ENCODE measurements at places on chromosomes 3 and 15.

GRCh38 chr3:18703798-18704197 is 278.7 kb upstream of the SATB1 start:
- no peak for ATAC-seq

GRCh38 chr3:152811974-152812760 is 22.8 kb upstream of the P2RY1 start:
- no peak for ATAC-seq

- no peak for ATAC-seq
Observed at GRCh38 chr15:91630090-91630489, 223.4 kb upstream of the SLCO3A1 start.

GRCh38 chr15:74655424-74655823 is 39.8 kb downstream of the CLK3 start:
- ATAC-seq, result no peak

DNA sequence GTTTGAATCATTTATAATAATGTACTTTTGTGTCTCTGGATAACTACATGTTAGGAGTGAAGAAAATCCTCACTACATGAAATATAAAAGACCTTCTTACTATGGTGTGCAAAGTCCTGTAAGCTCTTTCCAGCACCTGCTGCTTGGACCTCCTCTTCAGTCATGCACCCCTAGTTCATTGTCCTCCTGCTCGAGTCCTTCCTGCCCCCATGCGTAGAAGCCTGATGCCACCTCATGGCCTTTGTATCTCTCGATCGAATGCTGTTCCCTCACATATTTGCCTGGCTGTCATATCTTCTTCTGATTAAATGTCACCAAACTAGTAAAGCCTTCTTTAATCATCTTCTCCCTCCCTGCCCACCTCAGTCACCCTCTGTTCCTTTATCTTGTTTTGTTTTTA is 49.9 kb upstream of the SUCLG2 start:
- ATAC-seq, result no peak

GRCh38 chr15:69265347-69265955 is 33.3 kb upstream of the PAQR5 start:
- no peak for ATAC-seq

GRCh38 chr3:73403444-73403843 is 221.3 kb downstream of the PDZRN3 start:
- no peak for ATAC-seq

DNA sequence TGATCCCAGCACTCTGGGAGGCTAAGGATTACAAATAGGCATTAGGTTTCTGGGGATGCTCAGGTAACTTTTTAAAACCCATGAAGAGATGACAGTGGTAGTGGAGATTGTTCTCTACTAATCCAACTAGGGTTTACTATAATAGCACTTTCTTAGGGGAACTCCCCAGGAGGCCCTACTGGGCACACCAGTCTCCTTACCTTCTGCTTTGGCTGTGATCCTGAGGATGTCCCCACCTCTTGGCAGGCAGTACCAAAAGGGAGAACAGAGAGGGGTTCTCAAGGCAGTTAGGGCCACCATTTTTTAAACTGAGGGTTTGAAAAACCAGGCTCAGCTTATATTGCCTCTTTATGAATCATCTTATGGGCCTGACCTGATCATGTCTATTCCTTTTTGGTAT is 15.0 kb upstream of the FBXL22 start:
- no peak for ATAC-seq

DNA sequence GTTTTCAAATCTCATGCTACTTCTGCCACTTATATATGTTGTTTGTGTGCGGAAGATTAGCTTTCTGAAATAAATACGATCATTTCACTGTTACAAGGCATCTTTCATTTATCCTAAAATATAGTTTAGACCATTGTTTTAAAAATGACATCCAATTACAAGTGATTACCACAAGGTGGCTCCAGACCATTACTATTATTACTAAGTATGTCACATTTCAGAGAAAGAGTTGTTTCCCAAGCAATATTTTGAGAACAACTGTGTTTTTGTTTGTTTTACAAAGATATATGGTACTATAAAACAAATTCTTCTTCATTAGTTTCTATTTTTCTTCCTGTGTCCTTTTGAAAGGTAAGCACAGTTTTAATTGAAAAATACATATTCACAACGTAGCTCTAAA is 136.0 kb upstream of the RAP2B start:
- ATAC-seq, result no peak

DNA sequence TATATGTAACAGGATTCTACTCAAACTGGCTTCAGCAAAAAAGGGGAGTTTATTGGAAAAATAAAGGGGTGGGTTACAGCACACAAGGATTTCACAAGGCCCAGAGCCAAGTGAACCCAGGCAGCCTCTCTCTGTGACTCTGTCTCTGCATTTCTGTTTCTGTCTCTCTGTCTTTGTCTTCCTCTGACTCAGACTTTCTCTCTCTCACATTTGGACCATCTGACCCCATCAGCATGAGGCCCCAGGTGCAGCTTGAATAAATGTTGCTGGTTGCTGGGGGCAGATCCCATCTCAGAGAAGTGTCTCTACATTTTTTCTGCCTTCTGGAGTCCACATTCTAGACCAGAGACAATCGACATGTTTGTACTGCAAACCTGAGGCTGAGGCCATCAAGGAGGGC is 45.0 kb downstream of the RPLP1 start:
- ATAC-seq, result no peak

DNA sequence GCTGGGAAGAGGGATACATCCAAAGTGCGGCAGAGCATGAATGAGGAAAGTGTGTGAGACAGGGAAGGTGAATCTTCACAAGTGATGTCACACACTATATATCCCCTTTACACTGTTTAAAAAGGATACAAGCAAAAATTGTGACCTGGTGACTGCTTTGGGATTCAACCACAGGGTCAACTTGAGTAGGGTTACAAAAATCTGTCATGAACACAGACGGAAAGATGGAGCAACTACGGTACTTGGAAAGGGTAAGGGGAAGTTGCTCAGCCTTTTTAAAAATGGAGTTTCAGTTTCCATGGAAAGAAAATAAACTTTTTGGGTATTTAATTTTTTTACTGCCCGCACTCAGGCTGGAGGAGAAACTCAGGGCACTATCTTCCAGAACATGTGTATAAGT is 60.3 kb downstream of the B3GNT5 start:
- ATAC-seq, result no peak
